IPS DF 6.9 (cell line): ENCODE measurements at places on chromosomes 1 and 21.

DNA sequence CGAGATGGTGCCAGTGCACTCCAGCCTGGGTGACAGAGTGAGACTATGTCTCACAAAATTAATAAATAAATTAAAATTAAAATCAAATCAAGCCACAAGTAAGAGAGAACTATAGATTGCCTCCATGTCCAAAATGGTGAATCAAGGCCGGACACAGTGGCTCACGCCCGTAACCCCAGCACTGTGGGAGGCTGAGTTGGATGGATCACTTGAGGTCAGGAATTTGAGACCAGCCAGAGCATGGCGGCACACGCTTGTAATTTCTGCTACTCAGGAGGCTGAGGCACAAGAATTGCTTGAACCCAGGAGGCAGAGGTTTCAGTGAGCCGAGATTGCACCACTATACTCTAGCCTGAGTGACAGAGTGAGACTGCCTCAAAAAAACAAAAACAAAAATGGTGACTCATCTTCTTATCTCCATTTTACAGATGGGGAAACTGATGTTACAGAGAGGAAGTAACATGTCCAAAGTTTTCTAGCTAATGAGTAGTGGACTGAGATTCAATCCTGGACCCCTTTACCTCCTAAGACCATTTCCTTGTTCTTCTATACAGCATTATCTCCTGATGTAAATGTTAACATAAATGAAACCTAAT is 99.0 kb upstream of the HNRNPU start:
- DNase-seq: no peak

DNA sequence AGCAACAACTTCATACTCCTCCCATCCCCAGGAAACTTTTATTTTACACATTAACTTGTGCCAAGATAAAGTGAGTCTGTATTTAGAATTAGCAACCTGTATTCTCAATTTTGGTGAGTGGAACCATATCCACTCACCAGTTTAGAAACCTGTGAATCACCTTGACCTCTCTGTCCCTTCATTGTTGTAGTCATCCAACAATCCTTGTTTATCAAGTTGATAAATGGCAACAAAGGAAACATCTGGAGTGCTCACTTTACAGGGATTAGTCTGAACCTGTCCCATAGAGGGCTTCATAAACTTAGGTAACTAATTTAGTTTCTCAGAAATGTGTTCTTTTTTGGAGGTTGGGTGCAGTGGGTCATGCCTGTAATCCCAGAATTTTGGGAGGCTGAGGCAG is 3.9 kb upstream of the CLSPN start:
- DNase-seq: no peak

GRCh38 chr1:23444104-23444533 is 19.6 kb upstream of the TCEA3 start:
- no peak for DNase-seq

GRCh38 chr1:152757747-152758146 is at the start of gene KPRP:
Gene KPRP, plus strand, starts transcription at chr1:152758025. Its CDS starts 1,564 bp downstream, at chr1:152759589.
- no peak for DNase-seq

DNA sequence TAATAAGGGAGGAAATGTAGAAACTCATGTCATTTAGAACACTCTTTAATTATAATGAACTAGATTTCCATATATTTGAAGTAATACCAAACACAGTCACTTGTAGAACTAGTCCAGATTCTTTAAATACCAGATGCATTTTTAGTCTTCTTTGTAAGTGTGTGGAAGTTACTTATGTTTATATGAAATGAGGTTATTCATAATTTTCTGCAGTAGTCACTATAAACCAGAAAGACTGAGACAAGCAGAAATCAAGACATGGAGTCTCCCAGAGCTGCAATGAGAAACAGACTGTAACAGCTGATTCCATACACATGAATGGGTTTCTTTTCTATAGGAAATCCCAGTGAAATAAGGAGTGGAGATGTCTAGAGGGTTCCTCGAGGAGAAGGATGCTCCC is 216.6 kb upstream of the ZP4 start:
- no peak for DNase-seq

- no peak for DNase-seq
Measured at GRCh38 chr1:24929398-24930259, 447 bp downstream of the RUNX3 start.
